WERI-Rb-1 (cell line): ENCODE measurements at places on chromosomes 12 and 14.

DNA sequence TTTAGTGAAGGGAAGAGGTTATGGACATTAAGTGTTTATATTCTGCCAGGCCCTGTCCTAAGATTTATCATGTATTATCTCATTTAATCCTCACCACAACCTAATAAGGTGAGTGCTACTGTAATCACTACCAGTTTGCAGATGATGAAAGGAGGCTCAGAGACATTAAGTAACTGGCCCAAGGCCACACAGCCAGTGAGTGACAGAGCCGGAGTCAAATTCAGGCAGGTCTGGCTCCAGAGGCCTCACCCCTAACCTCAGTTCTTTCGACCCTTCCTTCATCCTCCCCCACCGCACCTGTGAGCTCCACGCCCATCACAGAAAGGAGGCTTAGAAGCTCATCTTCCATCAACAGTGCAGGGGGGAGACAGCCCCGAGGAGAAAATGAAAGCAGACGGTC lies 197.3 kb downstream of the RBM19 start:
- DNase-seq = no peak

- DNase-seq = no peak
These were observed 30.2 kb upstream of the RNU6-8 start for GRCh38 chr14:32233260-32233659.

- no peak for DNase-seq
These were observed 561.6 kb downstream of the RERGL start for GRCh38 chr12:17528394-17528793.

GRCh38 chr14:104730487-104730886 lies 6.5 kb downstream of the ADSS1 start:
- DNase-seq = no peak

GRCh38 chr14:22896760-22897159 lies 13.7 kb downstream of the REM2 start:
- no peak for DNase-seq

GRCh38 chr12:63163541-63163940 lies 12.5 kb upstream of the AVPR1A start:
- DNase-seq = no peak
